ENCODE measurements at places on chromosomes 4 and X.

- DNase-seq: no peak
These were observed 5.6 kb downstream of the TIGD4 start for GRCh38 chr4:152773953-152774352.

- peak; percentile 64 for DNase-seq
These were observed 2.4 kb downstream of the CXXC4 start for GRCh38 chr4:104492183-104492771.

DNA sequence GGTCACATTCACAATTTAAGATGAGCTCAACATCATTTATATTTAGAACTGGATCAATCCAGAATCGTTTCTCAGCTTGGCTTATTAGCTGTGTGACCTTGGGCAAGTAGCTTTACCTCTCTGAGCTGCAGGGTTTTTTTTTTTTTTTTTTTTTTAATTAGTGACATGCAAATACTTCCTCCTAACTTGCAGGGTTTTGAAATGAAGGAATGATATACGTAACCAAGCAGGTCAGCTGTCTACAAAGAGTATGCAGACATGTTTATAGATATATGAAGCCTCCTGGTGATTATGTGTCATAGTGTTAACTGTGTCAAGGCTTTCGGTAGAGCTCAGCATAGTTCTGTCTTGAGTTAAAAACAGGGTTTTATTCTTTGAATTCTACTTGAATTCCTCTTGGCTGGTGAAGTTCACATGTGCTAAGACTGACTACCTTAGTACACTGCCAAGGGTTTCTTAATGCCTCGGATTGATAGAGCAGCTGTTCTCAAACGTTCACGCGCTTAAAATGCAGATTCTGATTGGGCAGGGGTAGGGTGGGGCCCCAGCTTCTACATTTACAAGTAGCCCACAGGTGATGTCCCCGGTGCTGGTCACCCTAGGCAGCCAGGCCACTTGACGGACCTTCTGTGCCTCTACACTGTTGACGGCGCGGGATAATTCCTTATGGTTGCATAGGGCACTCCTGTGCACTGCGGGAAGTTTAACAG is 654 bp upstream of the STS start:
- peak; percentile 28 for DNase-seq

- no peak for DNase-seq
These were observed 510.1 kb upstream of the AADAT start for GRCh38 chr4:170599894-170600293.

- DNase-seq: no peak
These were observed 595.4 kb upstream of the AGA start for GRCh38 chr4:178037459-178038214.

GRCh38 chr4:186643501-186644310 is 80.0 kb downstream of the FAT1 start:
- no peak for DNase-seq

DNA sequence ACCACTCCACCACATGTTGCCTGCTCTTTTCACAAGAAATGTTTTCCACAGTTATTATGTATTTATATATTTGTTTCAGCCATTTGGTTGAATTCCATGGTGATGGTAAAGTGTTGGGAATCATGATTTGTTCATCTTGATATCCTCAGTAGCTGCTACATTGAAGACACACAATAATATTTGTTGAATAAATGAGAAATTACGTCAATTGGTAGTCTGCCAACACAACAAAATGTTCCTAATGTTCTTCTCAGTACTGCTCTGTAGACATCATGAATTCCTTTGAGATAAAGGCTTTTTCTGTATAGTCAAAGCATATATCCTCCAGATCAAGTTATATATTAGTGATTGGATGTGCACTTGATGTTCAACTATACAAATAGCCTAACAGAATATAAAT is 29.5 kb downstream of the CXXC4 start:
- DNase-seq: no peak

DNA sequence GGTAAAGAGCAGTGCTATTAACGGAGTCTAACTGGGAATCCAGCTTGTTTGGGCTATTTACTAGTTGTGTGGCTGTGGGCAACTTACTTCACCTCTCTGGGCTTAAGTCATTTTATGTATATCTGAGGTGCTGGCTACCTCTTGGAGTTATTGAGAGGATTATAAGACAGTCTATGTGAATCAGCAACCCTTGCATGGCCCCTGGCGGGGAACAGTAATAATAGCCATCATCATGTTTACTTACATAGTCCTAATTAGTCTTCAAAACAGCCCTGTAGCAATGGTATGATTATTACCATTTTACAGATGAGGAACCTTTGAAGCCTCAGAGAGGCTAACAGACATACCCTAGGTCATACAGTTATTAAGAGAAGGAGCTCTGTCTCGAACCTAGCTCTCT is 1.5 kb downstream of the HPRT1 start:
- DNase-seq: no peak

All from WERI-Rb-1 (cell line).